ENCODE measurements at places on chromosomes 6 and 20.
A peak's percentile ranks its signal among the peaks of the same experiment; 100 is the strongest.

GRCh38 chr6:133827766-133828165, 61.1 kb upstream of the TCF21 start:
- DNase-seq = no peak

DNA sequence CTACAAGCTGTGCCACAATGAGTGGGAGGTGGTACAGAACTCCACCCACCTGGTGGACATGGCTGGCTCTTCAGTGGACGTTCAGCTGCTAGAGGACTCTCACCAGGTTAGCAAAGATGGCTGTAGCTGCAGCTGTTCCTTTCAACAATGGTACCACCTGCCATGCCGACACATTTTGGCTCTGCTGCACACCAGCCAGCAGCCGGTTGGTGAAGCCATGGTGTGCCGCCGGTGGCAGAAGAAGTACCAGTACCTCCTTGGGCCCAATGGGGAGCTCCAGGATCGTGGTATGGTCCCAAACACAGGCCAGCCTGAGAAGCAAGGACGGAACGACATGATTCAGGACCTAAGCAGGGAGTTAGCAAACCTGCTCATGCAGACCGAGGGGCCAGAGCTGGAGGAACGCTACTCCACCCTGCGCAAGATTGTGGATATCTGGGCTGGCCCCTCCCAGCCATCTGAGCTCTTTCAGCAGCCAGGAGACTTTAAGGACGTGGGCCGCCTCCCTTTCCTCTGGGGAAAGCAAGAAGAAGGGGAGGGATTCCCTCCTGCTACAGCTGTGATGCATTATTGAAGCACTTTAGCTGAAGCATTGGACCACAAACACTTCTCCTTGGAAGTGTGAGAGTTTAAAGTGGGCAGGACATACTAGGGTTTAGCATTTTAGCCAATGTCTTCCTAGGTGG, 2.8 kb upstream of the ZSWIM1 start:
- DNase-seq = peak; percentile 68

DNA sequence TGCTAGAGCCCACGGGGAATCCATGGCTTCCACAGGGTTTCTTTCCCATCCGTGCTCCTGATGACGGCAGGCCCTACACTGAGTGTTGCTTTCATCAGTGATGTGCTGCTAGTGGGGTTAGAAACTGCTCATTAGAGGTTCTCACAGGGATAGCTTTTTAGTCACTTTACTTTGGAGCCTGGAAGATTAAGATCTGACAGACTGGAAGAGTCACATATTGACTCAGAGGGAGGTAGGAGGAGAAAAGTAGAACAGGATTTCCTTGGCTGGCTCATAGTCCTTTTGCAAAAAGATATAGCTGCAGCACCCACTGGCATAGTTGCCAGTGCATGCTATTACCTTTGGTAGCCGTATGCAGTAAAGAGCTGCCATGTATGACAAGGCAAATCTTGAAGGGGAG, 890.3 kb downstream of the C6orf118 start:
- no peak for DNase-seq

DNA sequence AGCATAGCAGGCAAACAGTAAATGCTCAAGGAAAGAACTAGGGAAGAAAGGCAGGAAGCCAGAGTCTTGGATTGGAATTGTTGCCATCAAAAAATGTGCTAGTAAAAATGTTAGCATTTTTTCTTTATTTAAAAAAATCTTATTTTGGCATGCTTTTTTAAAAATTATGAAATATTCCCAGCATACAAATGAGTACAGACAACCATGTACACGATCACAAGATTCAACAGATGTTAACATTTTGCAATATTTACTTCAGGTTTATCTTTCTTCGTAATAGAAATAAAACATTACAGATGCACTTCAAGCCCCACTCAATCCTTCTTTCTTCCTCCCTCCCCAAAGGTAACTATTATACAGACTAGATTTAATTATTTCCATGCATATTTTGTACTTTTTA, 27.4 kb upstream of the NOP56 start:
- no peak for DNase-seq

DNA sequence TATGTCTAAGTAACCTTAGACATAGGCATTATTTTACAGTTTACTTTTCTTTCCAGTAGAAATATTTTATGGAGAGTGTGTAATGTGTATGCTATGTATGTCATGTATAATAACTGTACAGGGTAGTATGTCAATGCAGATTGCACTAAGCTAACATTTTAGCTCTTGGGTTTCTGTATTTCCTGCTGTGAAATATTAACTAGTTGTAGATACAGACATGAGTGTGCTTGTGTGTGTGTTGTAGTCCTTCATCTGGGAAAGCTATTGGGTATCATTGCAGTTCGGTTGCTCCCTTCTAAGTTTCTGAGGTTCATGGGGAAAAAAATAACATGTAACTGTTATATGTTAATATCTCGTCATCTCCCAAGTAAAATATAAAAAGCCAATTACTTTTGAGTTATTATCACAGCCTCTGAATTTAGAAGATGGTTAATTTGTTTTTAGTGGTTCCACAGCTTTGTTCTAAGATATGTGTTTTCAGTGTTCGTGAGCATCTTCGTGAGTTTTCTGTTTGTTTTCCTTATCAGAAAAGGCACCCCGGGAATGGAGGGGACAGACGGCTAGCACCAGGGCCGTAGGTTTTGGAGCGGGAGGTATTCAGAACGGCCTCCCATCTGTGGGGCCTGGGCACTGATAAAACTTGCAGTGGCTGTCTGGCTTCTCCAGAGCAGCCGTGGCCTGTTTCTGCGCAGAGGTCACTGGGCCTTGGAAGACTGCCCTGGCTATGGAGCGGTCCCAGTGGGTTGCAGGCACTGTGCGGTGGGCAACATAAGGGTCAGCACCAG, 215.0 kb downstream of the ARID1B start:
- DNase-seq = peak; percentile 81

DNA sequence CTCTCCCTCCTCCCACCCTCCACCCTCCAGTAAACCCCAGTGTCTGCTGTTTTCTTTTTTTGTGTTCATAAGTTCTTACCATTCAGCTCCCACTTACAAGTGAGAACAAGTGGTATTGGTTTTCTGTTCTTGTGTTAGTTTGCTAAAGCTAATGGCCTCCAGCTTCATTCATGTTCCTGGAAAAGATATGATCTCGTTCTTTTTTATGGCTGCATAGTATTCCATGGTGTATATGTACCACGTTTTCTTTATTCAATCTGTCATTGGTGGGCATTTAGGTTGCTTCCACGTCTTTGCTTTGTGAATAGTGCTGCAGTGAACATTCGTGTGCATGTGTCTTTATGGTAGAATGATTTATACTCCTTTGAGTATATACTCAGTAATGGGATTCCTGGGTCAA, 42.7 kb upstream of the KCNG1 start:
- no peak for DNase-seq

GRCh38 chr20:17543531-17544131, 12.5 kb upstream of the BFSP1 start:
- DNase-seq = no peak

DNA sequence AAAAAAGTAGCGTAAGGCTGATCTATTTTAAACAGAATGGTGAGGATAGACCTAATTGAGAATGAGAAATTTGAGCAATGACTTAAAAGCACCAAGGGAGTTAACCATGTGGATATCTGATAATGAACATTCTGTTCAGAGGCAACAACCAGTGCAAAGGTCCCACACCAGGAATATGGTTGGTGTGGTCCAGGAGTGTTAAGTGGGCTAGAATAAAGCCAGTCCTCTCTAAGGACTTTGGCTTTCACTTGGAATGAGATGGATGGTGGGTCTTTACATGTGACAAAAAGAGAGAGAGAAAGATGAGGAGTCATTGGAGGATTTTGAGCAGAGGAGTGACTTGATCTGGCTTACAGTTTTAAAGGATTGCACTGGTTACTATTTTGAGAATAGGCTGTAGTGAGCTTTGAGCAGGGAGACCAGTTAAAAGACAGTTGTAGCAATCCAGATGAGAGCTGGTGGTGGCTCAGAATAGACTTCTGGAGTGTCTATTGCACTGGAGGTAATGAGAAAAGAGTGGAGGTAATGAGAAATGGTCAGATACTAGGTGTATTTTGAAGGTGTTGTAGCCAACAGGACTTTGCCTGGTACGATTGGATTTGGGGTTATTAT, 89.8 kb downstream of the SCAF8 start:
- DNase-seq = no peak

- DNase-seq = peak; percentile 92
Observed at GRCh38 chr6:41846666-41847237, 48.4 kb downstream of the USP49 start.

GRCh38 chr6:25956226-25956625, 6.4 kb upstream of the TRIM38 start:
- DNase-seq = no peak

DNA sequence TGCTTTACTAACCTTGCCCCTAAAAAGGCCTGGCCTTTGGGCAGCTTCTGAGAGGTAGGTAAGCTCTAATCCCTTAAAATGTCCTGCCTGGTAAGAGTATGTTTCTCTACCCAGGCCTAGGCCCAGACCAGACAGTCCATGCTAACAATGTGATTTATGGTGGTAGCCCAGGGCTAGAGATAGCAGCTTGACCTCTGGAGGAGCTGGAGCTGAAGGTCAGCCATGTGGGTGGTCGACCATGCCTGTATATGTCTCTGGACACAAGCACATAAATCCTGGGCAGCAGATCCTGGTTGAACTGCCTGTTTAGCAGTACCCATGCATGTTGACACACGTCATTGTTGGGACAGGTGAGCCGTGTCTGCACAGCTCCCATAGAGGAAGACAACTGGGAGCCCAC, 62.1 kb upstream of the PHACTR1 start:
- DNase-seq = no peak

Data from K562 (cell line).